HAP-1 (cell line): ENCODE measurements at places on chromosomes 3 and 15.

DNA sequence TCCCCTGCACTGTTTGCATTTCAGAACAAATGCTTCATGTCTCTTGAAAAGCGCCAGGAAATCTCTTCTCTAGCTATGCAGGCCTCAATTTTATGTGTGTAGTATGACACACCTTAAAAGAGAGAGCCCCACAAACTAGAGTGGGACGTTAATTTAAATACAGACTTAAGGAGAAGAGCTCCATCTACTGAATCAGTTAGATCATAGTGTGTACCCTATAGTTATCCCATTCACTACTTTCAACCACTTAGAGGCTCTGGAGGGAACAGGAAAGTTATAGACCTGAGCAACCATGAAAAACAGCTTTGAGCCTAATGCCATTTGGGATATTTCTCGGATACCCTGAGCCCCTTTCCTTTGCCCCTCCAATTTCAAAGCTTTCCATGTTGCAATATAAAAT lies 153.7 kb downstream of the TIGIT start:
- peak; percentile 82 for DNase-seq

GRCh38 chr15:93289941-93290617 lies 201.1 kb upstream of the RGMA start:
- no peak for DNase-seq

DNA sequence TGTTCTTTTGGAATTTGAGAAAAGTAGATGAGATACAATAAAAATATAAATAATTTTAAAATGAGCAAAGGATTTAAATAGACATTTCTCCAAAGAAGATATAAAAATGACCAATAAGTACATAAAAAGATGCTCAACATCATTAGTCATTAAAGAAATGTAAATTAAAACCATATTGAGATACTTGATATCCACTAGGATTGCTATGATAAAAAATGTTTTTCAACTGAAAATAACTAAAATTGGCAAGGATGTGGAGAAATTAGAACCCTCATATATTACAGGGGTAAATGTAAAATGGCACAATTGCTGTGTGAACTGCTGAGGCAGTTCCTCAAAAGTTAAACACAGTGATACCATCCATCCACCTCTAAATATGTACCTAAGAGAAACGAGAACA lies 38.8 kb downstream of the LRRFIP2 start:
- no peak for DNase-seq

GRCh38 chr3:12879191-12879815 lies 37.9 kb upstream of the RPL32 start:
- no peak for DNase-seq

DNA sequence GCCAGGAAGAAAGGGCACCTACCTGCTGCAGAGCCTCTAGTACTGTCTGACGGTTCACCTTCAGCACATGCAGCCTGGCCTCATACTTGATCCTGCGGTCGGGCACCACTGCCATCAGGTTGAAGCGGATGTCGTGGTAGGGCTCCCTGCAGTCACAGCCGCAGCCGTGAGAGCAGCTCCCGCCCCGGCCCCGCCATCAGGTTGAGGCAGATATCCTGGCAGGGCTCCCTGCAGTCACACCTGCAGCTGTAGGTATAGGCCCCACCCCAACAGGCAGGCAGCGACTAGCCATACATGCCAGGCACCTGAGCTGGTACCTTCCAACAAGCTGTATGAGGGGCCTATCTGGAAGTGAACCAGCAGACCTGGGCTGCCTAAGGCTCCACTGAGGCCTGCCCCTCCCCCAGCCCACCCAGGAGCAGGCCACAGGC lies 38.7 kb downstream of the SEMA3G start:
- no peak for DNase-seq

DNA sequence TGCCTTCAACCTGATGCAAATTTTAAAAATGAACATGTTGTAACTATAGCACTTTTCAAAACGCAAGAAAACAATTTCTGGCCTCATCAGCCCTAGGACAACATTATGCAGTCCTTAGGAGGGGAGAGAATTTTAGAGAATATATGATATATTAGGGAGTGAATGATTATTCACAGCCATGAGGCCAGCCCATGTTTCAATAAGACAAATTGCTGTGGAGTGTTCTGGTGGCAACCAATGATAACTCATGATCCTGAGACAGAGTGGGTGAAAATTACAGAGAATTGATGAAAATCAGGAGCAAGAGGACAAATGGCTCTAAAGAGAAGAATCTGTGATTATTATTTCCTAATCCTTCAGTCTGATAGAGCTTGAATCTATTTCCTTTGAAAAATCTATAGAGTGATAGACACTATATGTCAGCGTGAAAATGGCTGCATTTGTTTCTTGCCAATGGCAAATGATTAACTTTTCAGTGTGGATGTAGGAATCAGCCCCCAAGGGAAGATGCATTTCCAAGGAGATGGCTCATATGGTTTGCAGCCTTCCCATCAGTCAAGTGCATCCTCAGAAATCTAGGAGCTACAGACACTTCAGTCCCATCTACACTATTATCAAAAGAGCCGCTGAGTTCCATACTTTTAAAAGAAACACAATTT lies 761.0 kb upstream of the ARRDC4 start:
- DNase-seq, result no peak
